ENCODE measurements at places on chromosomes 6 and 20. TPM values are rescaled to one million over a fixed set of nuclear protein-coding genes. Genes with fewer than 3 reads are reported as not detected.
A peak's percentile ranks its signal among the peaks of the same experiment; 100 is the strongest.

The OPRM1 gene
- total RNA-seq, result not detected

The NKX2-2 gene
- total RNA-seq, result 0.11 TPM

The CRISP2 gene
- total RNA-seq, result not detected

The CLPSL1 gene
- total RNA-seq, result not detected

The IL20RA gene
- total RNA-seq, result 0.74 TPM

The BNIP5 gene
- not detected for total RNA-seq

The IMPG1 gene
- total RNA-seq, result not detected

The RFX6 gene
- total RNA-seq, result not detected

GRCh38 chr6:99110029-99110428, 162.3 kb upstream of the FBXL4 start:
- no peaks in the 10 kb centered on the region for H3K4me1 ChIP-seq
- no peaks in the 10 kb centered on the region for H3K36me3 ChIP-seq
- H3K4me3 ChIP-seq, result no peak overlapping the region
- no peak overlapping the region for H3K27ac ChIP-seq
- no peak for DNase-seq
- H3K27me3 ChIP-seq, result no peaks in the 10 kb centered on the region

GRCh38 chr6:84166395-84166794, 61.0 kb downstream of the CEP162 start:
- DNase-seq, result no peak
- H3K27ac ChIP-seq, result no peak overlapping the region
- H3K27me3 ChIP-seq, result no peaks in the 10 kb centered on the region
- no peaks in the 10 kb centered on the region for H3K4me1 ChIP-seq
- H3K36me3 ChIP-seq, result peaks cover 6% of the 10 kb centered on the region

- no peak overlapping the region for H3K4me3 ChIP-seq
- peaks cover 20% of the 10 kb centered on the region for H3K36me3 ChIP-seq
- H3K27me3 ChIP-seq, result no peaks in the 10 kb centered on the region
These were observed 52.3 kb upstream of the UTRN start for GRCh38 chr6:144232832-144233230.

DNA sequence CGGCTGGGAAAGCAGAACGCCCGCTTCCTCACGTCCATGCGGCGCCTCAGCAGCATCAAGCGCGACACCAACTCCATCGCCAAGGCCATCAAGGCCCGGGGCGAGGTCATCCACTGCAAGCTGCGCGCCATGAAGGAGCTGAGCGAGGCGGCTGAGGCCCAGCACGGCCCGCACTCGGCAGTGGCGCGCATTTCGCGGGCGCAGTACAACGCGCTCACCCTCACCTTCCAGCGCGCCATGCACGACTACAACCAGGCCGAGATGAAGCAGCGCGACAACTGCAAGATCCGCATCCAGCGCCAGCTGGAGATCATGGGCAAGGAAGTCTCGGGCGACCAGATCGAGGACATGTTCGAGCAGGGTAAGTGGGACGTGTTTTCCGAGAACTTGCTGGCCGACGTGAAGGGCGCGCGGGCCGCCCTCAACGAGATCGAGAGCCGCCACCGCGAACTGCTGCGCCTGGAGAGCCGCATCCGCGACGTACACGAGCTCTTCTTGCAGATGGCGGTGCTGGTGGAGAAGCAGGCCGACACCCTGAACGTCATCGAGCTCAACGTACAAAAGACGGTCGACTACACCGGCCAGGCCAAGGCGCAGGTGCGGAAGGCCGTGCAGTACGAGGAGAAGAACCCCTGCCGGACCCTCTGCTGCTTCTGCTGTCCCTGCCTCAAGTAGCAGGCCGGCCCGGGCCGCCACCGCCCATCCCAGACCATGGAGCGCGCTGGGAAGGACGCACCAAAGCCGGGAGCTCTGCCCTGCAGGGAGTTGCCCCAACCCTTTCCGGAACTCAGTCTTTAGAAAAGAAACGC, 36.7 kb downstream of the STX11 start:
- H3K27ac ChIP-seq, result no peak overlapping the region
- peaks cover 1% of the 10 kb centered on the region for H3K36me3 ChIP-seq
- no peaks in the 10 kb centered on the region for H3K4me1 ChIP-seq
- H3K27me3 ChIP-seq, result no peaks in the 10 kb centered on the region
- H3K4me3 ChIP-seq, result no peak overlapping the region
- no peak for DNase-seq

GRCh38 chr6:17392978-17393891, at the start of gene CAP2:
Gene CAP2, plus strand, starts transcription at chr6:17393595. Its CDS starts 27,961 bp downstream, at chr6:17421556.
- peaks cover 15% of the 10 kb centered on the region for H3K36me3 ChIP-seq
- DNase-seq, result peak; percentile 86
- no peaks in the 10 kb centered on the region for H3K27me3 ChIP-seq
- no peaks in the 10 kb centered on the region for H3K4me1 ChIP-seq
- peak within 1 kb of the TSS; percentile 44 for H3K27ac ChIP-seq
- H3K4me3 ChIP-seq, result peak within 1 kb of the TSS; percentile 97

GRCh38 chr20:53201588-53201987, 229.4 kb downstream of the TSHZ2 start:
- no peaks in the 10 kb centered on the region for H3K36me3 ChIP-seq
- DNase-seq, result no peak
- H3K4me1 ChIP-seq, result no peaks in the 10 kb centered on the region
- no peak overlapping the region for H3K4me3 ChIP-seq
- H3K27me3 ChIP-seq, result no peaks in the 10 kb centered on the region

DNA sequence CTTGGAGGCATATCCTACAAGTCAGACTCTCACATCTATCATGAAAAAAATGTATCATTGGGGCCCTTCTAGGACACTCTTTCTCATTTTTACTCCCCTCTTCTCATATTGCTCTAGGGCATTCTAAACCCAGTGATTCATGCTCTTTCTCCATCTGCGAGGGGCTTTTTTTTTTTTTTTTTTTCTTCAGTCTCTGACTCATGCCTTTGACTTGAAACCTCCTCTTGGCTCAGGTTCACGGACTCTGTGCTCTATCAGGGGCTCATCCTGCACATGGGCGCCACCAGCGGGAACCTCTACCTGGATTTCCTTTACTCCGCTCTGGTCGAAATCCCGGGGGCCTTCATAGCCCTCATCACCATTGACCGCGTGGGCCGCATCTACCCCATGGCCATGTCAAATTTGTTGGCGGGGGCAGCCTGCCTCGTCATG, 17.8 kb downstream of the SLC22A1 start:
- H3K27me3 ChIP-seq, result no peaks in the 10 kb centered on the region
- no peaks in the 10 kb centered on the region for H3K36me3 ChIP-seq
- no peak overlapping the region for H3K4me3 ChIP-seq

DNA sequence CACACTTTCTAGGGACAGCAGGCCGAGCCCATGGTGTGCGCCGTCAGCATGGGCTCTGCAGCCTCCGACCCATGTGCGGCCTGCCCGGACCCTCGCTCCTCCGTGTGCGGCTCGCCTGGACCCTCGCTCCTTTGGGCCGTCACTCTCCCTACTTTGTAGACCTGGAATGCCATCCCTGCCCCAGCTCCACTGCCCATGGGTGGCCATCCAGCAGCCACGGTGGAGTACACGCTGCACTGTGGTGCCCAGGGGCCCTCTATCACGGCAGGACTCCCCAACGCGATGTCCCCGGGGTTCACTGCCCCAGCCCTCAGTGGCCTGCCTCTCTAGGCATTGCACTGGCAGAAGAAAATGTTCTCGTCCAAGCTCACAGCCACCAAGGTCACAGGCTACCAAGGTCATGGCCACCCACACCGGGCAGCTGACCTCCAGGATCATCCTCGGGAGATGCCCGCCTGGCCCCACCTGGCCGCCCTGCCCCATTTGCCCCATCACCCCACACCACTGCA, 24.1 kb upstream of the MRGBP start:
- H3K27me3 ChIP-seq, result no peaks in the 10 kb centered on the region
- no peak overlapping the region for H3K27ac ChIP-seq
- H3K4me3 ChIP-seq, result peak overlapping the region; percentile 32
- peaks cover 3% of the 10 kb centered on the region for H3K4me1 ChIP-seq

DNA sequence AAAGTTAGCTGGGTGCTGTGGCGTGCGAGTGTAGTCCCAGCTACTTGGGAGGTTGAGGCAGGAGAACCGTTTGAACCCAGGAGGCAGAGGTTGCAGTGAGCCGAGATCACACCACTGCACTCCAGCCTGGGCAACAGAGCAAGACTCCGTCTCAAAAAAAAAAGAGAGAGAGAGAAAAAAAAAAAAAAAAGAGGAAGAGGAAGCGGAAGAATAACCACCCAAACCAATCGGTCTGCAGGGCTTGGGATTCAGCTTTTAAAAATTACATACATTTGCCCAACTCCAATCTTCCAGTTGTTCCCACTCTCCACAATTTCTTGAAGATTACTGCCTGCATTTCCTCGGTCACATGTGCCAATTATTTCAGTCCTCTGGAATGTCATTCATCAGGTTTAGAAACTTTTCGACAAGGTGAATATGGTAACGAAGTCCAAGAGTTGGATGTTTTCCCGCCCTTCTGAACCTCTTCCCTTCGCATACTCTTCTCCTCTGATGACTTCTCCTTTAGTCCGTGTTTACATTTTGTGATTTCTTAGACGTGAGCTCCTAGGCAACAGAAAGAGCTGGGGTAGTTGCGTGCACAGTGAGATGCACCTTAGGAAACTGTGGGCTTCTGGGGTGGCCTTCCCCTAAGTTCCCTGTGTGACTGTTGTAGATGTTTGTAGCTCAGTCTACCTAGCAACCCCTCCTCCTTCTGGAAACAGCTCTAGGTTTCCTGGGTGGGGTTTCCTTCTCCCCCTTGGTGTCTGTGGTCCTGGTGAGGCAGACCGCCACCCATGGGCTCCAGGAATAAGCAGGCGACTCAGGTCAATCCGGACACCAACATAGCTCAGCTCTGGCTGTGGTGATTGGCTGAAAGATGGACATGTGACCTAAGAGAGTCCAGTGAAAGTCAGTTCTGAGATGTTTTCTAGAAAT, 63.0 kb upstream of the NCOA3 start:
- no peak overlapping the region for H3K27ac ChIP-seq
- DNase-seq, result no peak
- H3K27me3 ChIP-seq, result no peaks in the 10 kb centered on the region
- no peak overlapping the region for H3K4me3 ChIP-seq
- H3K4me1 ChIP-seq, result no peaks in the 10 kb centered on the region
- H3K36me3 ChIP-seq, result no peaks in the 10 kb centered on the region

GRCh38 chr6:12371641-12372146, 81.5 kb downstream of the EDN1 start:
- H3K36me3 ChIP-seq, result no peaks in the 10 kb centered on the region
- H3K27ac ChIP-seq, result no peak overlapping the region
- no peaks in the 10 kb centered on the region for H3K4me1 ChIP-seq
- no peaks in the 10 kb centered on the region for H3K27me3 ChIP-seq
- DNase-seq, result no peak

DNA sequence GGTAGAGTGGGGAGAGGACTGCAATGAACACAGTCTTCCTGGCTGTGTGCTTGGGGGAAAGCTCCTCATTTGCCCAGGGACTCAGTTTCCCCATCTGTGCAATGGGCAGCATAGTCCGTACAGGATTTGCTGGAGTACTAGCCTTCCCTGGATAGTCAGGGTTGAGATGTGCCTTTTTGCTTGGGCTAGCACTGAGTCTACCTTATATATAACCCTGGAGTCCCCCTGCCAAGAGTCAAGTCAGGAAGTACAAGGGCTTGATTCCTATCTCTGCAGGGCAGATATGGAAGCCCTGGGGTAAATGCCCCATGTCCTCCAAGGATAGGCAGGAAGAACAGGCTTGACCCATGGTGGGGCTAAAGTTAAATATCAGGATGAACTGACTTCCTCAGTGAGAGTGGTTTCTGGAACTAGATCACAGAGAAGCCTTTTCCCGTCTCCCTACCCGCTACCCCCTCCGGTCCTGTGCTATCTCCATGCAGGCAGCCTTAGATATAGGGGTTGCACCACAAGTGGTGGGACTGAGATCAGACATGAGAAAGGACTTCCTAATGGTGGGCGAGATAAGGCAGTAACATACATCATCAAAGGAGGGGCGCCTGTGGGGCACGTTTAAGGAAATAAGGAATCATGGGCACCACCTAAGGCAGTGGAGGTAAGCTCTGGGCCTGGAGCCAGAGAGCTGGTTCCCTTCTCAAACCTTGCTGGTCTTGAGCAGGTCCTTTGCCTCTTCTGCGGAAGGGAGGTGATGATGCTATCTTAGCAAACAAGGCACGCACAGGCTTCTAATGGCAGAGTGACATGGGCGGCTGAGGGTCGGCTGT, 157.9 kb downstream of the MRPL14 start:
- H3K27me3 ChIP-seq, result no peaks in the 10 kb centered on the region
- no peaks in the 10 kb centered on the region for H3K36me3 ChIP-seq
- peak; percentile 17 for DNase-seq
- no peak overlapping the region for H3K27ac ChIP-seq
- no peak overlapping the region for H3K4me3 ChIP-seq

- H3K27ac ChIP-seq, result no peak overlapping the region
- H3K4me1 ChIP-seq, result no peaks in the 10 kb centered on the region
- H3K4me3 ChIP-seq, result no peak overlapping the region
- H3K27me3 ChIP-seq, result no peaks in the 10 kb centered on the region
These were observed 173.4 kb downstream of the MRPL14 start for GRCh38 chr6:43953794-43954310.

DNA sequence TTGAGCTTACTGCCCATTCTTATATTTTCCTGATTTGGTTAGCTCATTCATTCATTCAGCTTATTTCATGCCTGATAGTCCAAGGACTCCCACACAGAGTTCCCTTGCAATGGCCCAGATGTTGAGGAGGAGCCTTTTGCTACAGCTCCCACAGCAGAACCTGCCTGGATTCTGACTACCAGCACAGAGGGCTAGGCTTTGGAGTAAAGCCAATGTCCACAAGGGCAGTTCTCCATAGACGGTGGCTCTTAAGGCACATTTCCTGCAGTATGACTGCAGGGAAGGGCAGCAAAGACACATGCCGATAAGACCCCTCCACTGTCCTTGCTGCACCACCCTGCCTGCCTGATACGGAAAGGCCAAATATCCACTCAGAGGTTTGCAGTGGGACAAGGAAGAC, 112.3 kb upstream of the SYNDIG1 start:
- H3K27me3 ChIP-seq, result no peaks in the 10 kb centered on the region
- DNase-seq, result no peak
- H3K36me3 ChIP-seq, result peaks cover 2% of the 10 kb centered on the region
- H3K27ac ChIP-seq, result no peak overlapping the region
- no peak overlapping the region for H3K4me3 ChIP-seq
- H3K4me1 ChIP-seq, result no peaks in the 10 kb centered on the region
